ENCODE measurements at places on chromosomes 7 and 10. TPM values are rescaled to one million over a fixed set of nuclear protein-coding genes. Genes with fewer than 3 reads are reported as not detected.

The IGFBP3 gene
- 66.3 TPM for total RNA-seq

The SP4 gene
- total RNA-seq, result 5.4 TPM

The CCL24 gene
- total RNA-seq, result not detected

The TAS2R5 gene
- total RNA-seq, result not detected

The LRRC61 gene
- 3.7 TPM for total RNA-seq

The OPALIN gene
- not detected for total RNA-seq

The SPDYE11 gene
- not detected for total RNA-seq

The ZPBP gene
- not detected for total RNA-seq

The COMTD1 gene
- total RNA-seq, result 20.8 TPM

The CFAP46 gene
- 1.2 TPM for total RNA-seq

The SGPL1 gene
- total RNA-seq, result 19.1 TPM

The NFKB2 gene
- total RNA-seq, result 17.9 TPM

The GIMAP6 gene
- total RNA-seq, result 37.1 TPM

The STOX1 gene
- 0.09 TPM for total RNA-seq

The MET gene
- 11.3 TPM for total RNA-seq

The TAF5 gene
- total RNA-seq, result 1.1 TPM

The LAMTOR4 gene
- 86.5 TPM for total RNA-seq

The VWDE gene
- 0.07 TPM for total RNA-seq

The STEAP2 gene
- 9.1 TPM for total RNA-seq

The ANXA8 gene
- not detected for total RNA-seq

The EBLN1 gene
- total RNA-seq, result not detected
